ENCODE measurements at places on chromosomes 2 and 18. TPM values are rescaled to one million over a fixed set of nuclear protein-coding genes. Genes with fewer than 3 reads are reported as not detected.

DNAJC5G gene
- 0.50 TPM for total RNA-seq

ERCC3 gene
- 42.9 TPM for total RNA-seq

CCBE1 gene
- total RNA-seq = 1.9 TPM

QPCT gene
- 10.4 TPM for total RNA-seq

ATOH8 gene
- total RNA-seq = 25.8 TPM

GAD1 gene
- 17.2 TPM for total RNA-seq

RSAD2 gene
- total RNA-seq = 6.9 TPM

UGT1A6 gene
- total RNA-seq = not detected

ATL2 gene
- 127 TPM for total RNA-seq

LONRF2 gene
- 17.0 TPM for total RNA-seq

MSTN gene
- total RNA-seq = 1.4 TPM

FLACC1 gene
- 5.0 TPM for total RNA-seq

FBXO41 gene
- total RNA-seq = 20.1 TPM

MREG gene
- 11.6 TPM for total RNA-seq

PROC gene
- total RNA-seq = 0.99 TPM

PLEKHB2 gene
- 171 TPM for total RNA-seq

ALPP gene
- 0.06 TPM for total RNA-seq

VWC2L gene
- total RNA-seq = 3.0 TPM

CIB4 gene
- total RNA-seq = 0.50 TPM

L3MBTL4 gene
- total RNA-seq = 11.5 TPM

INPP5D gene
- 14.3 TPM for total RNA-seq

FOXD4L1 gene
- 0.10 TPM for total RNA-seq

ASB18 gene
- total RNA-seq = 0.39 TPM

NR4A2 gene
- total RNA-seq = 4.0 TPM

DYNAP gene
- not detected for total RNA-seq

RBM44 gene
- total RNA-seq = 1.1 TPM

INHA gene
- 0.10 TPM for total RNA-seq

SGO2 gene
- 6.9 TPM for total RNA-seq

MEP1B gene
- 0.11 TPM for total RNA-seq

ANO7 gene
- total RNA-seq = 0.89 TPM

MALL gene
- total RNA-seq = 8.8 TPM

SP110 gene
- 6.8 TPM for total RNA-seq

CCDC148 gene
- 9.8 TPM for total RNA-seq

NYAP2 gene
- 12.6 TPM for total RNA-seq

SLC35F6 gene
- total RNA-seq = 23.8 TPM

RAD51AP2 gene
- total RNA-seq = 0.22 TPM

ANKRD30B gene
- total RNA-seq = 0.20 TPM

POTEJ gene
- 0.10 TPM for total RNA-seq

CTLA4 gene
- total RNA-seq = 0.30 TPM

RGPD5 gene
- 41.8 TPM for total RNA-seq

MDH1 gene
- 225 TPM for total RNA-seq

FIGN gene
- total RNA-seq = 6.6 TPM

CDKL4 gene
- total RNA-seq = 9.1 TPM

CDK15 gene
- 0.50 TPM for total RNA-seq

DAW1 gene
- total RNA-seq = 16.6 TPM

COL4A4 gene
- total RNA-seq = 1.7 TPM

GALNT13 gene
- total RNA-seq = 55.6 TPM

VWA3B gene
- total RNA-seq = 4.1 TPM

METTL5 gene
- total RNA-seq = 40.9 TPM

DAPL1 gene
- 1.8 TPM for total RNA-seq

MRPS9 gene
- total RNA-seq = 22.5 TPM

KCNS3 gene
- 11.6 TPM for total RNA-seq

Measured in spinal cord (tissue), 10 donors.